ENCODE measurements at places on chromosomes 12 and 14.
A peak's percentile ranks its signal among the peaks of the same experiment; 100 is the strongest.

DNA sequence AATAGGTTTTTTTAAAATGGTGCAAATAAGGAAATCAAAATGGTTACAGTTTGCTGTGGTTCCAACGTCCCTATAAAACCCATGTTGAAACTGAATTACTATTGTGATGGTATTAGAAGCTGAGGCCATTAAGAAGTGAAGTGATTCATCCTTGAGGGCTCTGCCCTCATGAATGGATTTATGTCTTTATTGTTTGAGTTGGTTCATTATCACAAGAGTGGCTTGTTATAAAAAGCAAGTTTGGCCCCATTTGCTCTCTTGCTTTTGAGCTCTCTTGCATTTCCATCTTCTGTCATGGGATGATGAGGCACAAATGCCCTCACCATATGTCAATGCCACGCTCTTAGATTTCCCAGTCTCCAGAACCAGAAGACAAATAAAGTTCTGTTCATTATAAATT is 62.3 kb downstream of the PRKD1 start:
- no peak for DNase-seq

DNA sequence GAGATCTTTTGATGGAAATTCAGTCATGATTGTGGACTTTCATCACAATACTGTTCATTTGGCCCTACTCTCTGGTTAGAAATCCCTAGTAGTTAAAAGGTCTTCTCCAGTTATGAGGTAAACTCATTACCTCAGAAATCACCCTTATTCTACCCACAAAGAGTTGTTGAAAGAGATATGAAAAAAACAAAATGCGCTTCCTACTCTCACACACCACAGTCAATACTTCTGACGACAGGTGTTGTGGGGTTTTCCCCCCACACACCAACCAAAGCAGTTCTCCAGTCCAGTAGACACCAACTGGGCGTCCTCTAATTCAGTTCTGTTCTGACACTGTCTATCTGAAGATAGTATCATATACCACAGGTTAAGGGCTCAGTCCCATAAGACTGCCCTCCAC is 54.9 kb downstream of the TRMT5 start:
- DNase-seq, result no peak

GRCh38 chr14:31927348-31927832 is 149.7 kb upstream of the ARHGAP5 start:
- peak; percentile 54 for DNase-seq

- DNase-seq, result peak; percentile 44
Observed at GRCh38 chr14:81990312-81990761, 456.7 kb upstream of the SEL1L start.

GRCh38 chr12:116128779-116129178 is 148.7 kb downstream of the MED13L start:
- DNase-seq, result no peak
